ENCODE measurements at places on chromosomes 7 and 10.

DNA sequence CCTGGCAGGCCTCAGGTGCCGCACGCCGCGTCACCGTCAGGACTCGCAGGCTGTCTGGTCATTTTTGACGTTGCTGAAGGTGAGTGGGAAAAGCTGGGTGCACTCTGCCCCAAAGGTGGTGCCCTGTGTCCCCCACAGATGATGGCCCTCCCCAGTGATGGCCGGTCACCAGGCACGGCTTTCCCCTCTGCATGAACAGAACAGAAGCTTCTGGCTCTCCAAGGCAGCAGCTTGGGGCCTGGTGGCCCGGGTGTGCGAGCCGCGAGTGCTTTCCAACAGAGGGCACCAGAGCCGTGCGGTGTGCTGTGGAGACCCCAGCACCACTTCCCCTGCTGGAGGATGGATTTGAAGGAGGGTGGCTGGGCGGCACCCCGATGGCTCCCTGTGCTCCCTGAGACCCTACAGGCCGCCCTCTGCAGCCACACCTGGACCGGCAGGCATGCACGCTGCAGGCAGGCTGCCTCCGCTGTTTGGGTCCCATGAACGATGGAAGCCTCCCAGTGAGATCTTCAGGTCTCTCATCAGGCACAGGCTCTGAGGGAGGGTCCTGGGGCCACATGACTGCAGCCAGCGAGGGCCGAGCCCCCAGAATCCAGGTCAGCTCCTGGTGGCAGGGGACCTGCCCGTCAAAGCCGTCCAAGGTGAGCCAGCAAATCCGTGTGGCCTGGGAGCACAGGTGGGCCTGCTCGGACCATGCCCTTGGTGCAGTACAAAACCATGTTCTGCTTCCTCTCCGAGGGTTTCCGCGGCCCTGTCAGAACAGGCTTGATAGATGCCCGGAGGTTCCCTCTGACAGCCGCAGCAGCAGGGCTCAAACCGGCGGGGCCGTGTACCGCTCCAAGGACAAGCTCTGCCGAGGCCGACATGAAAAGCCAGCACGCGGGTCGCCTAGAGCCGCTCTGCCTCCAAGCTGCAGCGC lies 195.4 kb downstream of the EBF3 start:
- DNase-seq: no peak

DNA sequence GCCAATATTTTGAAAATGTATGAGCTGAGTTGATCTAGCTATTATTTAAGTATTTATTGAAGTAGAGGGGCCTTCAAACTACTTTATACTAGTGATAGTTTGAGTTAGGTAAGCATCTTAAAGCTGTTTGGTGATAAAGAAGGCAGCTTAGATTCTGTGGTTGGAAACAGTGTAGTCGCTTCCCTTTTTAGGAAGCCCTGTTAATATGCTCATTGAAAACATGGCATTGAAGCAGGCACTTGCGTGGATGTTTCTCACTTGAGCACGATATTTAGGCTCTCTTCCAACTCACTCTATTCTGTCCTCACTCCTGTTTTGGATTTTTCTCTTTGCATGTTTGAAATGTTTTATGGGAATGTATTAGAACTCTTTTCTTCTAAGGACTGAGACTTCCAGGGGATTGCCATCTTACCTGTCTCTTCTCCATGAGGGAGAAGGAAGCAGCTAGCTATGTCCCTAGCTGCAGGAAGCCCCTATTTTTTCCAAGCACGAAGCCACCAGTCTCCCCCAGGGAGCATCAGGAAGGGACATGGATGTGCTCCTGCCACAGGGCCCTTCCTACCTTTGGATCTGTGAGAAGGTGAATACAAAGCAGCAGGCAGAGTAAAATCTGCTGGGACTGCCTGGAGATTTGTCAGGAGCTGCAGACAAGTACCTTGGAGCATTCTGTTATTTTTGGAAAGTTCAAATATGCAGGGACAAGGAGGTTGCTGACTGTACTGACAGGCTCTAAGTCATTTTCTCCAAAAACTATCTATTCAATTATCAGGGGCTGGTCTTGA lies 22.0 kb upstream of the BMPR1A start:
- no peak for DNase-seq

DNA sequence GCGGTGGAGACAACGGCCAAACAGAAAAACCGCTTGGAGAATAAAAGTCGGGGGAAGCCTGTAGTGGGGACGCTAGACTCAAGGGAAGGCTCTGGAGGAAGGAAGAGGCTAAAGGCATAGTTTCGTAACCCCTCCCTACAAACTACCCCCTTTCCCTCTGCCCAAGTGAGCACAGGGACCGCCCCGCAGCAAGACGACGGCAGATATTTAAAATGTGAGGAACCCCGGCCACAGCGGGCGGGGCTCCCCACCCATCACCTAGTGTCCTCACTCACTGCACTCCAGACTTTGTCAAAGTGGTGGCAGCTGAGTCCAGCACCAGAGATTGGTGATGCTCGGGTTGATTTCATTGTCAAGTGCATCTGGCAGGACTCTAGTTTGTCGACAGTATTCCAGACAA lies 69.1 kb downstream of the PRKAG2 start:
- no peak for DNase-seq

DNA sequence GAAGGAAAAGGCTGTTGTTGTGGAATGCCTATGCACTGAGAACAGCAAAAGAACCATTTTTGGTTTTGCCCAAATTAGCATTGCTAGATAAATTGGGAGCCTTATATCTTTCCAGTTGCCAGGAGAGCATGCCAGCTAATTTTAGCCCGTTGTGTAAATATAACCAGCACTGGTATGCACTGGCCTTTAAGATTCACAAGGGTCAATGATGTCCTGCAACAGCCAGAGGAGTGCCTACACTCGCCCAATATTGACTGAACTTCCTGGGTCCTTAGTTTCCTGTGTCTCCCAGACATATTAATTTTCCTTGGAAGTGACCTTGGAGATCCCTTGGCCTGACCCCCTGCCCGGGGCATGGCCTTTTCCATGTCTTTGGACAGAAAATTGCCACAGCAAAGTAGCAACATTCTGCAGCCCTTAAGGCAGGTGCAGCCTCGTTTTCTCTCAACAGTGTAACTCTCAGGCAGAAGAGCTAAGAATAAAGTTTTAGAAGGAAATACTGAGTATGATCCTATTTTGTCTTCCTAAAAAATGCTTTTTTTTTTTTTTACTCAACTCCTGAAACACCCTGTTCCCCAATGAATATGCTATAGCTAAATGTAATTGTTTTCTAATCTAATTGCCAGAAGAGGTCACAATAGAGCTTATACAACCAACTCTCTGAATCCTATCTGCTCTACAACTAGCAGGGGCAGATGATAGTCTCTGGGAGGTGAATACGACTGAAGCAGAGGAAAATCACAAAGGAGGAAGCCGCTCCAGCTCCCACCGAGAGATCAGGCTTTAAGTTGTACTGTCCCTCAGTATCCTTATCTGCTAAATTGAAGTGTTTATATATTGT lies 131.9 kb upstream of the PCGF5 start:
- no peak for DNase-seq

GRCh38 chr7:35705932-35706461 lies 11.1 kb upstream of the HERPUD2 start:
- DNase-seq: no peak

GRCh38 chr7:115269486-115269885 lies 347.6 kb downstream of the MDFIC start:
- DNase-seq: no peak

- DNase-seq: no peak
Measured at GRCh38 chr10:103818105-103818504, 37.3 kb downstream of the SH3PXD2A start.

- DNase-seq: no peak
Measured at GRCh38 chr7:157056957-157057902, 46.8 kb upstream of the MNX1 start.

DNA sequence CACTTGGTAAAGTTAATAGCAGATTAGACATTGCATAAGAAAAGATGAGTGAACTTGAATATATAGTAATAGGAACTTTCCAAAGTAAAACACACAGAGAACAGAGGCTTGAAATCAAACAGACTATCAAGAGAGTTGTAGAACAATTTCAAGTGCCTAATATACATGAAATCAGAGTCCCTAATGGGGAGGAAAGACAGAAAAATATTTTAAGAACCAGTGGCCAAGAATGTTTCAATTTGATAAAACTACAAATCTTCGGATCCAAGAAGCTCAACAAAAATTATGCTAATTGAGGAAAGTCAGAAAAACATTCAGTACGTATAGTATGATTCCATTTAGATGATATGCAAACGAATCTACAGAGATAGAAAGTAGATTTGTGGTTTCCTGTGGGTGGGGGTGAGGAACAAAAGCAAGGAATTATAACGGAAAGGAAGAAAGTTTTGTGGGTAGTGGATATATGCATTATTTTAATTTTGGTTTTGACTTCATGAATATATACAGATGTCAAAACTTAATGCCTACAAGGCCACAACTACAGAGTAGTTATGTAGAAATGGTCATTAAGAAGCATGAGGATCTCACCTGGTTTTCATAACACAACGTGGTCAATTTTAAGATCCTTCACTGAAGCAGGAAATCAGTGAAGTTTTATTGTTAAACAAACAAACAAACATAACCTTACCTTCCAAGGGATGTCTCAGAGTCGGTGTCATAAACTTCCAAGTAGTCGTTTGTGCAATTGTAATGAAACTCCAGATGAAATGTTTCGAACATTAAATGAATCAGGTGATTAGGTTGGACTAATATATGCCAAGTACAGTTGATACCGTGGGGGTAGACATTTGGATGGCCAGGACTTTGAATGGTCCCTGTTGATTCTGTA lies 62.0 kb downstream of the CUBN start:
- DNase-seq: no peak

- no peak for DNase-seq
Measured at GRCh38 chr7:4631380-4632179, 50.5 kb upstream of the FOXK1 start.

DNA sequence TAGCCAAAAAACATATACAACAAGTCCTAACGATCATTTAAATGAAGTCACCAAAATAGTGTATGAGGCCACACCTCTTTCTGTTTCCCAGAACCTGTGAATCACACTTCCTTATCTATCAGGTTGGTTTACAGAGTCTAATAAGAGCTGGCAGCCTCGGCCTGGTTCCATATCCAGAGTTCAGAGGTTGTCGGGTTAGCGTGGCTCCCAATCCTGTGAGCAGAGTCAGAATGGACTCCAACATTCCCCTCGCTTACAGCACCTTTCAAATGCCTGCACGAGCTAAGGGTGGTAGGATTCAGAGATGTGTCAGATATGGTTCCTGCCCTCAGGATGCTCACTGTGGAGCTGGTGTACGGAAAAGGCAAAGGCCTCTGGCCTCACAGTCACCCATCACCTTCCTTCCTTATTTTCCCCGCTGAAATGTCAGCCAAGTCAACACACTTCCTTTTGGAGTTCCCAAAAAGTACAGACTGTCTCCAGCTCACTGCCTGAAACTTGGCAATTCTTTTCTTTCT lies 6.0 kb downstream of the IL15RA start:
- no peak for DNase-seq

GRCh38 chr10:77348082-77348481 lies 289.5 kb downstream of the KCNMA1 start:
- DNase-seq: no peak

GRCh38 chr7:149598721-149599308 lies 101.2 kb upstream of the ZNF746 start:
- no peak for DNase-seq

GRCh38 chr7:107605218-107605815 lies 25.3 kb downstream of the BCAP29 start:
- no peak for DNase-seq

DNA sequence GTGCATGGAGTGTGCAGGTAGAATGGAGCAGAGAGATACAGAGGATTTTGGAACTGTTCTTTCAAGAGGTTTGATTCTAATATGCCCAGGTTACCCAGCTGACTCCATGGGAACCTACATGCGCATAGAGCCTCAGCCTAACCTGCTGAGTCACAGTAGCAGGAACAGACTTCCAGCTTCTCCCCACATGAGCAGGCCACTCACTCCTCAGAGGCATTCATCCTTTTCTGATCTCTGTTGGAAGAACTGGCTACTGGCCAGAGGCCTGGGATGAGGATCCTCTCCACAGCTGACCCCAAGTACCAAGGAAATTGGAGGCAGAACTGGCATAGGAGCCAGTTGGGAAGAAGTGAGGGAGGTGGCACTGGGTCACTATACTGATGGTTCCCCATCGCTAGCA lies 17.9 kb upstream of the CCSER2 start:
- DNase-seq: no peak

DNA sequence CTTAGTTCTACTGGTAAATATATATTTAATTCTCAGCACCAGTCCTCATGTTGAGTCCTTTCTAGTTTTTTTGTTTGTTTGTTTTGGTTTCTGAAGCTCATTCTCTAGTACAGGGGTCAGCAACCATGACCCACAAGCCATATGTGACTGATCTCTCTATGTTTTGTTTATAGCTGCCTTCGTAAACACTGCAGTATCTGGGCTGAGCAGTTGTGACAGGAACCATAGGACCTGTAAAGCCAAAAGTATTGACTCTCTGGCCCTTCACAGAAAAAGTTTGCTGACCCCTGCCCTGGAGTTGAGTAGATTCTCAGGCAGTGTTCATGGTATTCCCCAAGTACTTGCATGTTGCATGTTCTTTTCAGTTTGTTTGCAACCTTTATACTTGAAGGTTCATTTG lies 20.8 kb downstream of the NET1 start:
- no peak for DNase-seq

- no peak for DNase-seq
Measured at GRCh38 chr10:86671419-86671818, 3.1 kb downstream of the LDB3 start.

- DNase-seq: no peak
Measured at GRCh38 chr10:85791818-85792532, 574.6 kb downstream of the GRID1 start.

- DNase-seq: no peak
Measured at GRCh38 chr7:28908775-28909174, 49.4 kb downstream of the TRIL start.

- no peak for DNase-seq
Measured at GRCh38 chr7:127332880-127333279, 59.6 kb downstream of the ZNF800 start.

DNA sequence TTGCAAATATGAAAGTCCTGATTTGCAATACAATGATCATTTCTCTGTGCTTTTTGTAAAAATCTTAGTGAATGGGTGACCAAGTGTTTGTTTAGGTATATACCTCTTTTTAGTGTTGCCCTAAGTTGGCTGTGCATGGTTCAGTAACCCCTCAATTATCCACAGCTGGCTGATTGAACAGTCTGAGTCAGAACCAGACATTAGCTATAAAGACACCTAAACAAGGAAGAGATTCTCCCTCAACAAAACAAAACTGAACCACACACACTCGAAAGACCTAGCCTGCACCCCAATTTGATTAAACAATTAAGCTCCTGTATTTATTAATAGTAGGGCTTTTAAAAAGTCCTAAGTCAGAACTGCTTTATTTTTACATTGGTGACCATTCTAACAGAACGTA lies 2.8 kb downstream of the RSBN1L start:
- DNase-seq: no peak

GRCh38 chr7:106592282-106593027 lies 68.5 kb downstream of the CCDC71L start:
- no peak for DNase-seq
